ENCODE measurements at places on chromosomes 5 and 9.

DNA sequence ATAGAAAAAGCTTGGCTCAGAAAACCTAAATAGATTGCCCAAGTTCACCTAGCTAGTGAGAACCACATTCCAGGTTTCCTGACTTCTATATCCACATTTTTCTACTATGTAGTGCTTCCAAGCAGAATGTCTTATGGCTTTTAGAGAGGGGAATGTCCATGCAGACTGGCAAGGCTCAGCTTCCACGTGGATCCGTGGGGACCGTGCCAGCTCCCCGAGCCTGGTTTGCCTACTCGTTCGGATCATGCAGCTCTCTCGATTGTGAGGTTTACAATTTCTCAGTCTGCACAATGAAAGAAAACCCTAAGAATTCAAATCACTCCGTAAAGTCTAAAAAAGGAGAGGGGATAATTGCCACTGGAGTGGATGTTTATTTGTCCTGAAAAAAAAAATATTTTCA, 256.5 kb upstream of the NR4A3 start:
- no peaks in the 10 kb centered on the region for H3K36me3 ChIP-seq
- no peak overlapping the region for H3K27ac ChIP-seq
- H3K27me3 ChIP-seq, result no peaks in the 10 kb centered on the region
- DNase-seq, result no peak
- H3K4me3 ChIP-seq, result no peak overlapping the region
- H3K4me1 ChIP-seq, result no peaks in the 10 kb centered on the region

GRCh38 chr5:139131062-139131461, 67.1 kb downstream of the SIL1 start:
- peaks cover 9% of the 10 kb centered on the region for H3K4me1 ChIP-seq
- H3K36me3 ChIP-seq, result no peaks in the 10 kb centered on the region
- no peak overlapping the region for H3K4me3 ChIP-seq
- DNase-seq, result no peak
- peak overlapping the region; percentile 85 for H3K27ac ChIP-seq
- no peaks in the 10 kb centered on the region for H3K27me3 ChIP-seq

- H3K4me1 ChIP-seq, result no peaks in the 10 kb centered on the region
- no peak for DNase-seq
- no peak overlapping the region for H3K4me3 ChIP-seq
- H3K27me3 ChIP-seq, result no peaks in the 10 kb centered on the region
Observed at GRCh38 chr5:42634575-42634974, 122.0 kb upstream of the CCDC152 start.

DNA sequence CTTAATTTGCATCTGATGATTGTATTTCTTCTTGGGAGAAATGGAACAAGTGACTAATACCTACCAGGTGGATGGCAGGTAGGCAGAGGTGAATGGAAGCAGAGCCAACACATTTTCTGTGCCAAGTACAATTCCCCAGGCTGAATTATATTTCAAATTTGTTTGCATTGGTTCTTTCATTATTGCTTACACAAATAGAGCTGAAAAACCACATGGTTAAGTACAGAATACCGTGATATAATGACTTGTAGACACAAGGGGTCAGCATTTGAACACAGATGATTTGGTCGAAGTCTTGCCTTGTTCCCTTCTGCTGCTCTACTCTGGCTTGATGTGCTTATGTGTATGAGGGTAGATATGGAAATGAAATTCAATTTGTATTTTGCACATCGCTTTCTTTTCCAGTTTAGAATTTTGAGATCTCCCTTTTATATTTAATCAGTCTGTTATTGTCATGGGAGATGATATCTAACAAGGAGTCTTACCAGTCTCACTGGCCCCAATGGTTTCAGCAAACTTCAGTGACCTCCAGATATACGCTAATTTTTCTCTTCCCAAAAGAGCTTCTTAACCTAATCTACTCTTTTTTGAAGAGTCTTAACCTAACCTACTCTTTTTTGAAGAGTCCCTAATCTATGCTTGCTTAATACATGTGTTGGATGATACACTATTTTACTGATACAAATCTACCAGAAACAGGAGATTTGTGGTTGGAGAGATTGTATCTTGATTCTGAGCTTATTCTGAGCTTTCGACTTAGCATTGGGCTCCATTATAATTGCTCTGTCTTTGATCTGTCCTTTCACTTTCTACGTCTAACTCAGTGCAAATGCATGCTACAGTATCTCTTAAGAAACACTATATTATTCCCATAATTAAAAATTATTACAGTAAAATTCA, 88.1 kb downstream of the PCSK1 start:
- no peak for DNase-seq
- no peaks in the 10 kb centered on the region for H3K36me3 ChIP-seq
- no peaks in the 10 kb centered on the region for H3K4me1 ChIP-seq
- no peak overlapping the region for H3K27ac ChIP-seq
- H3K4me3 ChIP-seq, result no peak overlapping the region
- H3K27me3 ChIP-seq, result no peaks in the 10 kb centered on the region

DNA sequence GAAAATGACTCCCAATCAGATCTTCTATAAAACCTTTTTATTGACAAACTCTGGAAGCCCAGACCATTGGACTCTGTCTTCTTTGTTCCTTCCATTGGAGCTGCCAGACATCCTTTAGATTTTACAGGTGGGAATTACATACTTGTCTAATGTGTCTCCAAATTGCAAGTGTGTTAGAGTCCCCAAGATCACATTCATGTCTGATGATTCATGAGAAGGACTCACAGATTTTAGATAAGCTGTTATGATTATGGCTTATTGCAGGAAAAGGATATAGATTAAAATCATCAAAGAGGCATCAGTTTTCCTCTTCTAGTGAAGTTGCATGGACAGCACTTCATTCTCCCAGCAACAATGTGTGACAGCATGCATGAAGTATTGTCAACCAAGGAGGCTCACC, 70.4 kb downstream of the MUSK start:
- no peaks in the 10 kb centered on the region for H3K36me3 ChIP-seq
- H3K4me1 ChIP-seq, result no peaks in the 10 kb centered on the region
- H3K27me3 ChIP-seq, result no peaks in the 10 kb centered on the region
- no peak overlapping the region for H3K4me3 ChIP-seq
- no peak for DNase-seq
- no peak overlapping the region for H3K27ac ChIP-seq

DNA sequence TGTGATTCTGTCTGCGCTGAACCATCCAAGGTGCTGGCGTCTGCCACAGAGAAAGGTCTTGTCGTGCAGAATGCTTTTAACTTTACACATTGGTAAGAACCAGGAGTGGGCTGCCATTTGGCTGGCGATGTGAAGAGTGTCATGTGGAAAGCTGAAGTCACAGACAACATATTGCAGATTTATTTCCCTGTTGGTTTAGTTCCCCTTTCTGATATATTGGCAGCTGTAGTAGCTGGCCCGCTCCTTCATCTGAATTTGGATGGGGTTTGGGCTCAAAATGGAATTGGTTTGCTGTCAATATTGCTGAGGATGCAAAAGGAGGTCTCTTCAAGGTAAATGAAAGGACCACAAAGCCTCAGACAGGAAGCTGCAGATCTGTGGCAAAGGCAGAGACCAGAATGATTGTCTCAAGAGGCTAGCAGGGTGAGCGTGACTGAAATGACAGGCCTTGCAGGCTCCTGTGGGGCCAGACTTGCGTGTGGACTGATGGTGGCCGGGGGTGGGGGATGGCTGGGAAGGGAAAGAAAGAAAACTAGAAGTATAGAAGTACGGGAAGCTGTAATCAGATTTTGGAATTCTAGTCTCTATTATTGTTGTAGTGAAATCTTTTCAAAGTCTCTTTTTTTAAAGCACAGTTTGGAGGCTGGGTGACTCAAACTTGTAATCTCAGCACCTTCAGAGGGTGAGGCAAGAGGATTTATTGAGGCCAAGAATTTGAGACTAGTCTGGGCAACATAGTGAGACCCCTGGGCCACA, 25.1 kb upstream of the CD180 start:
- H3K27me3 ChIP-seq, result no peaks in the 10 kb centered on the region
- no peak for DNase-seq
- no peak overlapping the region for H3K27ac ChIP-seq
- H3K36me3 ChIP-seq, result no peaks in the 10 kb centered on the region
- H3K4me3 ChIP-seq, result no peak overlapping the region

GRCh38 chr9:125763394-125763801, 16.2 kb downstream of the PBX3 start:
- no peak overlapping the region for H3K27ac ChIP-seq
- no peak overlapping the region for H3K4me3 ChIP-seq
- H3K4me1 ChIP-seq, result no peaks in the 10 kb centered on the region

DNA sequence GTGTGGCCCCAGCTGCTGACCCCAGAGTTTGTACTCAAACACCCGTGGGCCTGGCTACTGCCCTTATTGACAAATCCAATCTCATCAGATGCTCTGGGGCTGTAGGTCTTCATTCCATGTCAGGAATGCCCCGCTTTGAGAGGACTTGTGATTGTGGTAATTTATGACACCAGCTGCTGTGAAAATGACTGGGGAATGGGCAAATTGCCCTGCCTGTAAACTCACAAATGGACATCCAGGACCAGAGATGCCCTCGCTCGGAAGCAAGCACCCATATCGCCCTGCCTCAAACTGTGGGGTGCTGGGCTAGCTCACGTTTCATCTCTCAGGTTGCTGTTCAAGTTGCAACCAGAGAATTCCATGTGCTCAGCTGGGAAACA, 225.9 kb upstream of the MAP3K1 start:
- H3K4me1 ChIP-seq, result no peaks in the 10 kb centered on the region
- no peak overlapping the region for H3K27ac ChIP-seq
- no peak for DNase-seq
- H3K36me3 ChIP-seq, result no peaks in the 10 kb centered on the region
- no peaks in the 10 kb centered on the region for H3K27me3 ChIP-seq

GRCh38 chr5:117872798-117873368, 1115.5 kb downstream of the DTWD2 start:
- H3K4me1 ChIP-seq, result no peaks in the 10 kb centered on the region
- H3K27me3 ChIP-seq, result no peaks in the 10 kb centered on the region
- H3K4me3 ChIP-seq, result no peak overlapping the region
- no peak for DNase-seq
- no peaks in the 10 kb centered on the region for H3K36me3 ChIP-seq

GRCh38 chr5:88845081-88845697, 37.8 kb downstream of the MEF2C start:
- no peaks in the 10 kb centered on the region for H3K36me3 ChIP-seq
- no peak overlapping the region for H3K4me3 ChIP-seq
- H3K4me1 ChIP-seq, result no peaks in the 10 kb centered on the region
- H3K27me3 ChIP-seq, result no peaks in the 10 kb centered on the region

DNA sequence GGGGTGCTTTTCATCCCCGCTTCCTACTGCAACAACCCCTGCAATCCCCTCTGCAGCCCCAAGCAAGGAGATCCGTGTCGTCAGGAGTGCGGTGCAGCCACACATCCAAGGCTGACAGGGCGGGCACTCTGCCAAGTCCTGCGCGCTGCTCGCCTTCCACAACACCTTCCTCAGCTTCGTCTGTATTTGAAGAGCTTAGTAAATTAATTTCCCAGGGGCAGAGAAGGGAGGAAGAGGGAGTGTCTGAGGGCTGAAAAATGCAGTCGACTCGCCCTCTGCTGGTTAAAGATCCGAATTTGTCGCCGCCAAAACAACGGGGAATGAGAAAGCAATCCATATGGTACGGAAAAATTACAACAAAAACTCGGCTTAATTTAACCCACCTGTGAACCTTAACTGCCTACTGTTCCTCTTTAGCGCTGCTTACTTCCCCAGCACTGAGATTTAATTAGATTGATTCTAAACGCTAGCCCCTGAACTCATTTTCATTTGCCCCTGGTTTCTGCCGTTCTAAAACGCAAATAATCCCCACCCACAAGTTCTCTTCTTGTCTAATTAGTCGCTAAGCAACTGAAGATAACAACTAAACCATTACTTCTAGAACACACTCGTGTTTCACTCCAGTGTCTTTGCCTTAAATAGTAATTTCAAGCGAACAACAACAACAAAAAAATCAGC, 10.9 kb upstream of the PCDHB1 start:
- peaks cover 7% of the 10 kb centered on the region for H3K27me3 ChIP-seq
- peak overlapping the region; percentile 84 for H3K27ac ChIP-seq
- H3K36me3 ChIP-seq, result no peaks in the 10 kb centered on the region
- H3K4me3 ChIP-seq, result peak overlapping the region; percentile 56
- no peaks in the 10 kb centered on the region for H3K4me1 ChIP-seq
- DNase-seq, result peak; percentile 26

GRCh38 chr5:134732819-134733218, 5.5 kb upstream of the CAMLG start:
- H3K27ac ChIP-seq, result no peak overlapping the region
- no peak for DNase-seq
- H3K4me1 ChIP-seq, result no peaks in the 10 kb centered on the region

DNA sequence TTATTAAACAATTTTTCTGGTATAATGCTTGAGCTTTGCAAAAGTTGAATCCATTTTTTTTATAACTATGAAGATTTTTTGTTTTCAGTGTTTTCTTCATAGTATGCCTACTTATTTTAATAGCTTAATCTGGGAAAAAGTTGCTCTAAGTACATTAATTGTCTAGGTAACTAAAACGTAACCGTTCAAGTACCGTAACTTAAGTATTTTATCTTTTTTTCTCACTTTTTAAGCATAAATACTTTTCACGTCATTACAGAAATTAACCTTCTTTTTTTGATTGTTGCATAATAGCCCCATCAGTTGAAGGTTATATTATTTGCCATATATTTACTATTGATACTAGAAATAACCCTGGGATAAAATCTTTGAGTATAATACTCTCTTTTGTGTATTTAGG, 15.2 kb downstream of the TNPO1 start:
- no peak overlapping the region for H3K27ac ChIP-seq
- no peaks in the 10 kb centered on the region for H3K27me3 ChIP-seq
- no peak for DNase-seq
- no peaks in the 10 kb centered on the region for H3K4me1 ChIP-seq

DNA sequence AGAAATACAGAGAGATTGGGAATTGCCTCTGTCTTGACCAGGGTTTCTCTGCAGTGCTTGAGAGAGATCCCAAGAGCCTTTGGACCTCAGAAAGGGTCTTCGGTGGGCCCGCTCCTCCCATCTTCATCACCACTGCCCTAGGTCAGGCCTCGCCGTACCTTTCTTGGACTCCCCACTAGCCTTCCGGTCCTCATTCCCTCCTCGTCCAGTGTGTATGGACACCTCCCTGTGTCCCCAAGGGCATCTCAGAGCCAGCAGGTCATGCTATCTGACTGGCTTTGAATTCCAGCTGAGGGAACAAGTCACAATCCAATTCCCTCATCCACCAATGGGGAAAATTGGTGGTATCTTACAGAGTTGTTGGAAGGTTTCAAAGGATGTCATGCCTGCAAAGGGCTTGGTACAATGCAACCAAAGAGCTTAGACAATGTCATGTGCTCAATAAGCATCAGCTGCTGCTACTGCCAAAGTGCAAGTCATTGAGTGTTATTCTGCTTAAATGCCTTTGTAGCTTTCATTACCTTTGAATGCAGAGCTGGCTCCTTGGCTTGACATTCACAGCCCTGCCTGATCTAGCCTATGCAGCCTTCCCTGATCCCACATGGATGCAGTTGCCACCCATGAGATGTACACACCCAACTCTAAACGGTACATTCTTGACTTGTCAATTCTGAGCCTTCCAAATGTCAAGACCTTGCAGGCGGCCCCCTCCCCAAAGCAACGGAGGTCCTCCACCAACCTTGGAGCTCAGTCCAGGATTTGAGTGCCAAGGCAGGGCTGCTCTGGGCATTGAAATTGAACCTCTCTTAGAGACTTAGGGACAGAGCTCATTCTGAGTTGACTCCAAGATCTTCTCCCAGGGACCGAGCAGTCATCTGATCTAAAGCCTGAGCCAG, 58.0 kb downstream of the HRH2 start:
- H3K27me3 ChIP-seq, result peaks cover 3% of the 10 kb centered on the region
- no peak overlapping the region for H3K4me3 ChIP-seq
- DNase-seq, result peak; percentile 15
- H3K36me3 ChIP-seq, result no peaks in the 10 kb centered on the region

Measured in breast epithelium (tissue), 4 donors.